ENCODE measurements at places on chromosomes 11 and 22.
A peak's percentile ranks its signal among the peaks of the same experiment; 100 is the strongest.

DNA sequence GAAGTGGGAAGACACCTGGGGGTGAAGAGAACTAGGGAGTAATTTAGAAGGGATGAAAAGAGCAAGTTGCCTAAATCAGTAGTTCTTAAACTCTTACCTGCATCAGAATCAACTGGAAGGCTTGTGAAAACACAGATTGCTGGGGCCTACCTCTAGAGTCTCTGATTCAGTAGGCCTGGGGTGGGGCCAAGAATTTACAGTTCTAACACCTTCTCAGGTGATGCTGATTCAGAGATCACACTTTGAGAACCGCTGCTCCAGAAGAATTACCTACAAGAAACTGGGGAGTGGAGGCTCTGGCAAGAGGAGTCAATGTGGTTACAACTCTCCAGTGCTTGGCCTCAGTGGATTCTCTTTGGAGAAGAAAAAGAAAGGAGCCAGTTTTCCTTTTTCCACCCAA, 128.7 kb downstream of the C11orf58 start:
- no peak for DNase-seq

- DNase-seq = no peak
Observed at GRCh38 chr11:36605221-36606216, 7.5 kb upstream of the RAG2 start.

DNA sequence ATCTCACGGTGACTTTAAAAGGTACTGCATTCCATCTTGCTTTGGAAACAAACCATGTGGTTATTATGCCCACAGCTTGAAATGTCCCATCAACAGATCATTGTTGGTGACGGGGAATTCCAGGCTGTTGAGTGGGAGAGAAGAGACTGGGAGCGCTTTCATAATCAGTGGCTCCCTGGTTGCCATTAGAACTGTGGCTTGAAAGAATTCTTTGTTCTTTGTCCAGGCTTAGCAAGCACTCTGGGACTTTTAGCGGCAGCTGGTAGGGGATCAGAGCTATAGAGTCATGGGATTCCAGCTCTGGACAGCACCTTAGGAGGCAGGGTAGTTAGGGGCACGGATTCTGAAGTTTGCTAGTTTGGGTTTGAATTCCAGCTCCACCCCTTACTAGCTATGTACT, 22.0 kb downstream of the MMP20 start:
- peak; percentile 2 for DNase-seq

GRCh38 chr22:46918197-46918596, 155.7 kb downstream of the TBC1D22A start:
- DNase-seq = no peak

DNA sequence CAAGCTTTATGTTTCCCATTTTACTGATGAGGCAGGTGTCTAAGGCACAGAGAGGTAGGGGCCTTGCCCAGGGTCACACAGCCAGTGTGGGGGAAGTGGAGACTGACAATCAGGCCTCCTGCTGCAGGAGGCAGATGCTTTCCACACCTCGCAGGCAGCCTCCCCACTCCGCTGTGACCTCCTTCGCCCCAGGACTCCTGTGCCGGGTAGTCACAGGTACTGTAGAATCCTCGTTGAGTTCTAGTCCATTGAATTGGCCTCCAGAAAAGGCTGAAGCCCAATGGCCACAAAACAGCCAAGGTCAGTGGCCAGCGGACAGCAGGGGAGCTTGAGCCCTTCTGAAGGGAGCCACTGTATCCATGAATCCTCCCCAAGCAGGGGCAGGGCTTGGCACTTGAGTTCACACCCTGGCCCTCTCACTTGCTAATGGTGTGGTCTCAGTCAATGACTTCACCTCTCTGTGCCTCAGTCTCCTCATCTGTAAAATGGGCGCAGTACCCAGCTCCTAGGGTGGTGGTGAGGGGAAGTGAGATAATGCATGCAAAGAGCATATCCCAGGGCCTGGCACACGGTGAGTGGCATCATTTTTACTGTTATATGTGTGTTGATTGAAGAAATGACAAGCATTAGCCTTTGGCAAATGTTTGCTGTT, 1.1 kb upstream of the FXYD2 start:
- DNase-seq = no peak

GRCh38 chr11:57324154-57324885, 432 bp downstream of the TNKS1BP1 start:
- DNase-seq = no peak

- DNase-seq = no peak
Observed at GRCh38 chr11:59523541-59523940, 12.2 kb downstream of the OR4D9 start.

GRCh38 chr11:575313-575995, 816 bp upstream of the PHRF1 start:
- no peak for DNase-seq

- DNase-seq = no peak
Observed at GRCh38 chr11:73916435-73916834, 34.4 kb upstream of the DNAJB13 start.

- DNase-seq = no peak
Observed at GRCh38 chr11:87030458-87031054, 7.2 kb upstream of the TMEM135 start.

DNA sequence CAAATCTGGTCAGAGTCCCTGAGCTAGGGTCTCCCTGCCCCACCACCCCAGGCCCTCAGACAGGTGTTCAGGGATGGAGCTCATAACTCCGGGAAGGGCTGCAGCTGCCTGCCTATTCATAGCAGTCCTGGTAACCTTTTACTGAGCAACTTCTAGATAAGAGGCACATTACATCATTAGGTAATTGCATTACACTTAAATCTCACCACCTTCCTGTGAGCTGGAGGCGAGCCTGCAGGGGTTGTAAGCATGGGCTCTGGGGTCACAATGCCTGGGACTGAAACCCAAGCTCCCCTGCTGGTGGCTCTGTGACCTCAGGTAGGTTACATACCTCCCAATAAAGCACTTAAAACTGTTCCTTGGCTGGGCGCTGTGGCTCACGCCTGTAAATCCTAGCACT, 22.5 kb downstream of the TP53I11 start:
- no peak for DNase-seq

- DNase-seq = no peak
Observed at GRCh38 chr11:129728581-129728980, 87.1 kb upstream of the TMEM45B start.

DNA sequence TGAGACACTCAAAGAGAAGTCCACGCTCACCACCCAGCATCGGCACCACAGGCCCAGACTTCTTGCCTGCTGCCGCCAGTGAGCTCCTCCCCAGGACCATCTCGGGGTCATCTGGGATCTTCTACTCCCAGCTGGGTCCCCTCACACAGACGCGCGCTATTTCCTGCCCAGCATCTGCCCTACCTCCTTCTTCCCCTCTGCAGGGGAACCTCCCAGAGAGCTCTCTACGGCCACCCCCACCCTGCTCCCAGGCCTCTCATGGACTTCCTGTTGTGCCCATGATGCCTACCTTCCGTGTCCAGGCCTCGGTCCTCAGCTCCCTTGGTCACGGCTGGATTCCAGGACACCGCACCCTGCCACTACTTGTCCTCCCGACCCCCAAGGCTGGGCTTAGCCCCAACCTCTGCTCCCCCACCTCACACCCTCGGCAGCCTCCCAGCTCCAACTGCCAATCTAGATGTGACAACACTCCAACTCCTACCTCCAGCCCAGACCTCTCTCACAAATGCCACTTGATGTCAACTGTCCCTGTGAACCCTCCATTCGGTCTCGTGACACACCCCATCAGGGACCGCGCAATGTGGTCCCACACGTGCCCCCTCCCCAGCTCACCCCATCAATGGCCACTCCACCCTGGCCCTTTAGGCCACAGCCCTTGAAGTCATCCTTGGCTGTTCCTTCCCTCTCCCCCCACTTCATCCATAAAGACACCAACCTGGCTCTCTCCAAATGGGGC, 45.3 kb downstream of the SGSM3 start:
- no peak for DNase-seq

GRCh38 chr11:130677486-130678153, 229.2 kb downstream of the ADAMTS15 start:
- no peak for DNase-seq

DNA sequence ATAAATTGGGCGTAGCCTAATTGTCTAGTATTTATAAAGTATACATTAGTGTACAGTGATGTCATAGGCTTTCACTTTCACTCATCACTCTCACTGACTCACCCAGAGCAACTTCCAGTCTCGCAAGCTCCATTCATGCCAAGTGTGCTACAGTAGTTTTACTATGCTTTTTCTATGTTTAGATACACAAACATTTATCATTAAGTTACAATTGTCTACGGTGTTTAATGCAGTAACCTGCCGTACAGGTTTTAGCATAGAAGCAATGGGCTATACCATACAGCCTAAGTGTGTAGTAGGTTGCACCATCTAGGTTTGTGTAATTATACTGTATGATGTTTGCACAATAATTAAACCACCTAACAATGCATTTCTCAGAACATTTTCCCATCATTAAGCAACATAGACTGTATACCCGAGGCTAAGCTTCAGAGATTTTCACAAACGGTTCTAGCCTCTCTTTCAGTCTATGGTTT, 17.5 kb downstream of the OR9G1 start:
- no peak for DNase-seq

DNA sequence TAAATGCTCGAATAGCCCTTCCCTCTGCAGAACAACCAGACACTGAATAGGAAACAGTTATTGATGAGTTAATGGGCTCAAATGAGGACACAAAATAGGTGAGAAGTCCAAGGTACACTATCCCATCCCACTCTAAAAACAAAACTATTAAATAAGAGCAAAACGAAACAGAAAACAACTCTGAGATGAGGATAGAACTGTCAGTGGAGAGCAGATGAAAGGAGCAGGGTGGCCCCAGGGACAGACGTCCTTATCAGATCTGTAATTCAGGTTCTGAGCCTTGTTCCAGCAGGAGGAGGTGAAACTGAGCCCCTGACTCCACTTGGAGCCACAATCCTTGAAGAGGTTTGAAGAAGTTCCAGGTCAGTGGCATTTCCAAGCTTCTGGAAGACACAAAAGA, 8.5 kb upstream of the SNX19 start:
- DNase-seq = no peak

GRCh38 chr11:12989428-12990161, 19.5 kb upstream of the RASSF10 start:
- no peak for DNase-seq

DNA sequence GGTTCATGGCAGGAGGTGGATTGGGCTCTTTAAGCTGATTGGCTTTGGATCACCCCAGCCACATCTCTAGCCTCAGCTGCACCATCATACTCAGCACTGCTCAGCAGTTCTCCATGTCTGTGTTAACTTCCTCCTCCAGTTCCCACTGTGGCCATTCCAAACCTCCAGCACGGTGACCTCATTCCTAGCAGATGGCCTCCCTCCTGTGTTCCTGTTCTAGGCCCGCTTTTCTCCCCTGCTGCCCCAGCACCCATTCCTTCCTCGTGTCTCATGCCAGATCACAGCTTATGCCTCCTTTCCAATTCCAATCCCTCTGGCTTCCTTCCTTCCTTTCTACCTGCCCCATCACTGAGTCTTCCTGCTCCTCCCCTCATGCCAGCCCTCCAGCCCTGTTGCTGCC, 96.1 kb downstream of the MICAL2 start:
- peak; percentile 57 for DNase-seq

DNA sequence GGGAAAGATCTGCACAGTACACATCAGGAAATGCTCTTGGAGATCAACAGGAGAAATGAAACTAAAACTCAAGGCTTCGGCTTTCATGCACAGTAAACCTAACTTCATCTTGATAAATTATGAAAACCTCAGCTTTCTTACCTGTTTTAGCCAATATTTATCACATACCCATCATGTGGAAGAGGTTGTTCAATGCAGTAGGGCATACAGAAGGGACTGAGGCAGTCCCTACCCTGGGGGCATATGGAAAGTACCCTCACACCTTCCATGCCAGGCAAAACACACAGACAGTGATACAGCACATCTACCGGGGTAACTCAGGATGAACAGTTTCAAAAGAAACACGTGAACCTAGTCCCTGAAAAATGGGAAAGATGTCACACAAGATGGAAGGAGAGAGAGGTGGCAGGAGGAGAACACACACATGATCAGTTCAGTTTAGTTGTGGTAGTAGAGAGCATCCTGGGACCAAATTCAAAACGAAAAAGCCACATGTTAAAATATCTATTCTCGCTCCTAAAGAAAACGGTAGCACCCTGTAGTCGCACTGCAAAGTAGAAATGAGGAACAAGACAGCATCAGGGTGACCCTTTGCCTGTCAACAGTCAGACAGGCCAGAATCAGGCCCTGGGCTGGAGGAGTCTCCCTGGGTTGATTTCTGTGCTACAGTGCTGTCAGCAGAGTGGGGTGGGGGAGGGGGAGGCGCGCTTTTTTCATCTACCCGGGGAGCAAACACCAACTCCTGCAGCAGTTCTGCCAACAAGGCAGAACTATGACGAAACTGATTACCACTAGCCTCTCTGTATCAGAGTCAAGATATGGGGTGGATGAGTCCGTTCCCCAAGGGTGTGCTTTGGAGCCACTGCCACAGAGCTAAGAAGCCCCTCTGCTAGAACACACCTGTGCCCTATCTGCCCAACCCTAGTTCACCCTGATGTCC, 1.3 kb downstream of the HIRA start:
- no peak for DNase-seq

GRCh38 chr22:42595434-42595833, 19.2 kb downstream of the POLDIP3 start:
- DNase-seq = no peak

DNA sequence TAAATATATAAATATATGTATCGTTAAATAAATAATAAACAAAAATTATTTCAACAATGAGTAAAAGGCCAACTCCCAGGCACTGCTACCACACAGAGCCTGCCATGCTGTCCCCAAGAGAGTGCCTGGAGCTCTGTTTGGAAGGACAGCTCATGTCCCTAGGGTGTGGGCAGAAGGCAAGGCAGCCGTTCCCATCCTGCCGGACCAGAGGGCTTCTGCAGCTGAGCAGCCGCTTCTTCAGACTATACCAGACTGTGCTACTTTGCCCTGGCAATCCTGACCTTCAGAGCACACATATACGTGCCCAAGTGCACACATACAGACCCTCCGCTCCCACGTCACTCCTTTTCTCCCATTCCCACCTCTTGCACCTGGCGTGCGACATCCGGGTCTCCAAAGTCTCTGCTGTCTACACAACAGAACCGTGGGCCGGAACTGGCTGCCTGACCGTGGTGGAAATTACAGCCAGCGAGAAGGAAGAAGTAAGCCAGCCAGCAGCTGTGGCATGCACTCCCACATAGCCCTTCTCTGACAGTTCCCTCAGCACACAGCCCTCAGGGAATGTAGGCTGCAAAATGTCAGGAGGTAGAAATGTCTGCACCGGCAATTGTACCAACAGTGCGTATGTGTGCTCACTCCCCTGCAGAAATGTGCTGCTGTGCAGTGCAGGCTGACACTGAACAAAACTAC, 24.0 kb downstream of the PAX6 start:
- no peak for DNase-seq

All from cerebellum (tissue), 4 donors.